Stimulated activated CD8-positive, alpha-beta memory T cell treated with anti-CD3 and anti-CD28 coated beads, Interleukin-7, amount 100 ng/mL, for 48 hours (primary cell): ENCODE measurements at places on chromosomes 2 and 18.

- DNase-seq = no peak
These were observed 5.6 kb downstream of the CROCC2 start for GRCh38 chr2:240911641-240912265.

GRCh38 chr18:13465476-13465875 is 246.9 kb downstream of the LDLRAD4 start:
- no peak for DNase-seq

GRCh38 chr2:66463206-66463755 is 28.4 kb downstream of the MEIS1 start:
- DNase-seq = no peak

GRCh38 chr2:61379521-61379920 is 91.4 kb downstream of the USP34 start:
- no peak for DNase-seq

DNA sequence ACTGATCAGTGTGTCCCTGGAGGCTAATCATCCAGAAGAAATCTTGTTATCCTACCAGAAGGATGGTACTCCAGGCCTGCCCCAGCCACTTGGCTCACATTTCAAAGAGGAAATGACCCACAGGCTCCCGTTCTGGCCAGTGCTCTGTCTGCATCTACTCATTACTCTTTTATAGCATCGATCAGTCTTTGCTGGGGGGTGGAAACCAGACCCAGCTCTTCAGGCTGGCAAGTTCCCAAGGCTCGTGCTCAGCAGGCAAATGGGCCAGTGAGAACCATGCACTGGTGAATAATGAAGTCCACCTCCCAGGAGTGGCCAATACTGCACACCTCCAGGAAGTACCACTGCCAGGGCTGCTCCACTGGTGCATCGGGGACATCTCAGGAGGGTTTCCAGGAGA is 38.8 kb downstream of the DNER start:
- no peak for DNase-seq

- no peak for DNase-seq
These were observed 18.5 kb upstream of the FHOD3 start for GRCh38 chr18:36279001-36279400.

DNA sequence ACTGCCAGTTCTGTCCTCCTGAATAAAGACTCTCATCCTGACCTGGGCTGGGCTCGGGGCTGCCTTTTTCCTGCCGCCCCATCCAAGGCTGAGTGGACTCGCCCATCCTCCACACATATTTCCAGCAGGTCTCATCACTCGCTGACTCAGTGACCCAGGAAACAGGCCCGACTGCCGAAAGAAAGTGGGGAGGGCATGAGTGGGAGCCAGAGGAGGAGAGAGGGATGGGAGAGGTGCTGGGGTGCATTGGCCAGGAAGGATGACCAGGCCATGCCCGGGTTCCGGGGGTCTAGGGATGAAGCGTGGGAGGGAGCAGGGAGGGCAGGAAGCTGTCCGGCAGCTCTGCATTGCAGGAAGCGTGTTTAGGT is 66.7 kb downstream of the TWIST2 start:
- DNase-seq = no peak

- no peak for DNase-seq
These were observed 6.2 kb downstream of the PDCL3 start for GRCh38 chr2:100568989-100569388.
